Coronary artery (tissue), 2 donors: ENCODE measurements at places on chromosomes 2 and 18.

GRCh38 chr2:99881901-99882591 lies 260.3 kb downstream of the AFF3 start:
- DNase-seq: no peak

GRCh38 chr18:46226461-46226860 lies 122.3 kb downstream of the HAUS1 start:
- DNase-seq: no peak

- DNase-seq: no peak
These were observed 391.6 kb downstream of the ADCYAP1 start for GRCh38 chr18:1296237-1296636.

DNA sequence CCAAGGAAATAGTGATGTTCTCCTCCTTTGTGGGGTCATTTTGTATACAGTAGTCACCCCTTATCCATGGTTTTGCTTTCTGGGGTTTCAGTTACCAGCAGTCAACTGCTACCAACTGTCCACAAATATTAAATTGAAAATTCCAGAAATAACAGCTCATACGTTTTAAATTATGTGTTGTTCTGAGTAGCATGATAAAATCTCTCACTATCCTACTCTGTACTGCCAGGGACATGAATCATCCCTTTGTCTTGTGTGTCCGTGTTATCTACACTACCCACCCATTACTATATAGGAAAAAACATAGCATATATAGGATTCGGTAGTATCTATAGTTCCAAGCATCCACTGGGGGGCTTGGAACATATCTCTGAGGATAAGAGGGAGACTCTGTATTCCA lies 120.9 kb upstream of the DCC start:
- no peak for DNase-seq
